AML-193 (cell line): ENCODE measurements at places on chromosomes 6 and 20.

DNA sequence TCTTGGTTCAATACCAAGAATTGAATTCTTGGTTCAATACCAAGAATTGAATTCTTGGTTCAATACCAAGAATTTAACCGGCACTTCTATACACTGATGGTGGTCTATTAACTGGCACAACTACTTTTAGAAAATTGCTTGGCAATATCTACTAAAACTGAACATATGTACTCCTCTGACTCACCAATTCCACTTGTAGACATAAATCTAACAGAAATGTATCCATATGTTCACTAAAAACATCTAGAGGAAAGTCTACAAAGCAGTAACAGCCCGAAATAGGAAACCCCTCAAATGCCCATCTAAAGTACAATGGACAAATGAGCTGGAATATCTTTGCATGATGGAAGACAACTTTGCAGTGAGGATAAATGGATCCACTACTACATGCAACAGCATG is 71.9 kb downstream of the KIF16B start:
- DNase-seq = no peak

GRCh38 chr20:19048995-19049501 is 163.4 kb upstream of the SLC24A3 start:
- DNase-seq = no peak

GRCh38 chr6:3696525-3697088 is 54.9 kb downstream of the PXDC1 start:
- no peak for DNase-seq

- DNase-seq = no peak
Measured at GRCh38 chr6:21348504-21349195, 244.9 kb upstream of the SOX4 start.

- DNase-seq = no peak
Measured at GRCh38 chr6:105449756-105450390, 47.0 kb upstream of the PREP start.

- DNase-seq = no peak
Measured at GRCh38 chr6:163237110-163237509, 177.4 kb upstream of the QKI start.

DNA sequence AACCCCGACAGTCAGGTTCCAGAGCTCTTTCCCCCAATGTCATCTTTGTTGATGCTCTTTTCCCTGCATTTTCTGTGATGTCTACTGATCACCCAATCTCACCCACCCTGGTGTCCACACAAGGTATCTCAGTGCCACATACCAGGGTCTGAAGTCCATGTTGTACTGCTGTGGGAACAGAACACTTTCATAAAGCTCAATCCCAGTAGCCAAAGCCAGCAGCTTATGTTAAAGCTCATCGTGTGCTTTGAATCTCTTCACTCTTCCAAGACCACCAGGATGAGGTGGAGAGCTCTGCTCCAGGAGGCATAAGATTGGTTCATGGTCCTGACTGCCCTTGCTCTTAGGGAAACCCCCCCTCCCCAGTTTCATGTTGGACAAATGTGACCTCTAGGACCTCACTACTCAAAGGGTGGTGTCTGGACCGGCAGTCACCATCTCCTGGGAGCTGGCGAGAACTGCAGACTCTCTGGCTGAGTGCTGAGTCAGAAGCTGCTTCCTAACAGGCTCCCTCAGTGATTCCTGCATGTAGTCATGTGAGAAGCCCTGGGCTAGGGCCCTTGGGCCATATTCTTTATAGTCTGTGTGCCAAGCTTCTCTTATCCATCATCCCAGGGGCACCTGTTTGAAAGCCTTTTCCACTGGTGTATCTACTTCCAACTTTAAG is 13.4 kb upstream of the CPNE5 start:
- DNase-seq = no peak
